Stimulated activated CD8-positive, alpha-beta memory T cell treated with anti-CD3 and anti-CD28 coated beads, Interleukin-4, amount 100 ng/mL, for 4 hours (primary cell): ENCODE measurements at places on chromosomes 4 and X.

DNA sequence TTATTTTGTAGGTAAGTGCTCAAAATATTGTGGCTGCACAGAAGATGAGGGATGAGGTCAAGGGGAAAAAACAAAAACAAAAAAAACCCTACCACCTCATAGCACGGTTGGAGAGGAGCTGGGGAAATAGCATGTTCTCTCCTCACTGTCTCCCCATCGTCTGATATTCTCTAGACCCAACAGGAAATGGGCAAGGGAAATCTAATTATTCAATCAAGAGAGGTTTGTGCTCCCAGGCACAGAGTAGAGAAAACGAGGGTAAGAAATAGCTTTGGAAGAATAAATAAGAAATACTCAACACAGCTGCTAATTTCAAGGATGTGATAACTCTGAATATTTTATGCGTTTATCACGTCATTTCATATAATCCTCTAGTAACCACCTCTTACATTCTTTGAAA, 619.2 kb upstream of the GNPDA2 start:
- no peak for DNase-seq

DNA sequence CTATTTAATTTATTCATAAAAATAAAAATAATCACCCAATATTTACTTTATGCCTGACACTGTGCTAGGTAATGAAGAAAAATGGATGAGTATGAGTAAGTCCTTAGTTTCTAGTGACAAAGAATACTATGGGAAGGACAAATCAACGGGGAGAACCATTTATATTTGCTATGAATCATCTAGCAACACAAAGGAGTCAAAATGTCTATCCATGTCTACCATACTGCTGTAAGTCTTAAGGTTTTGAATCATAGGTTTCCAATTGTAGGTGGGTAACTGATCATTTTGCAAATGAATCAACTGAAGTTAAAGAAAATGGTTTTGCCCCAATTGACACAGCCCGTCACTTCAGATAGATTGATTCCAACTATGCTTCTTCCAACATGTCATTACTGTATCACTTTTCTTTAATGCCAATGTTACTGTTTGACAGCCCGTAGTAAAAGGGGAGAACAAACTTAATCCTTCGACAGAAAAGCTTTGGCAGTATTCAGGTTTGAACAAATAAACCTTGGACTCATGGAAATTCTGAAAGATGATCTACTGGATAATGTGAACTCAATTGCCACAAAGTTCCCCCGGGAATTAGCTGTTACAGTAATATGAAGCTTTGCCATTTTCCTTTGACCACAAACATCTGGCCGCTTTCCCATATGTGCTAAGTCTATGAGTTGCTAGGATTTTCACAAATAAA, 3.2 kb downstream of the TDO2 start:
- no peak for DNase-seq

DNA sequence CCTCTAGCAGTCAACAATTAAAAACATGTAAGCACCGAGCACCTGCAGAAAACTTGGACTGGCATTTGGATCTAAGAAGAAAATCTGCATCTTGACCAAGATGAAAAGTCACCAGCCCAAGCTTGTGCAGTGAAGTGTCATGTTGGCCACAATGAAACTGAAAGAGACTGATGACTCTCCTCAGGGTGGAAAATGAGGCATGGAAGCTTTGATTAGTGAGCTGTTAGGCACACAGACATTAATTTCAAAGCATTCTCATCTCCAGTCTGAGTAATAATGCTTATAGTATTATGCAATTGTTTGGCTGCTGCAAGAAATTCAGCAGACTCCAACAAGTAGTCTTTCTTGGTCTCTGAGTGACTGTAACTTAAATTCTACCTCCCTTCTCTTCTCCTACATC, 150.1 kb downstream of the AR start:
- DNase-seq, result no peak

DNA sequence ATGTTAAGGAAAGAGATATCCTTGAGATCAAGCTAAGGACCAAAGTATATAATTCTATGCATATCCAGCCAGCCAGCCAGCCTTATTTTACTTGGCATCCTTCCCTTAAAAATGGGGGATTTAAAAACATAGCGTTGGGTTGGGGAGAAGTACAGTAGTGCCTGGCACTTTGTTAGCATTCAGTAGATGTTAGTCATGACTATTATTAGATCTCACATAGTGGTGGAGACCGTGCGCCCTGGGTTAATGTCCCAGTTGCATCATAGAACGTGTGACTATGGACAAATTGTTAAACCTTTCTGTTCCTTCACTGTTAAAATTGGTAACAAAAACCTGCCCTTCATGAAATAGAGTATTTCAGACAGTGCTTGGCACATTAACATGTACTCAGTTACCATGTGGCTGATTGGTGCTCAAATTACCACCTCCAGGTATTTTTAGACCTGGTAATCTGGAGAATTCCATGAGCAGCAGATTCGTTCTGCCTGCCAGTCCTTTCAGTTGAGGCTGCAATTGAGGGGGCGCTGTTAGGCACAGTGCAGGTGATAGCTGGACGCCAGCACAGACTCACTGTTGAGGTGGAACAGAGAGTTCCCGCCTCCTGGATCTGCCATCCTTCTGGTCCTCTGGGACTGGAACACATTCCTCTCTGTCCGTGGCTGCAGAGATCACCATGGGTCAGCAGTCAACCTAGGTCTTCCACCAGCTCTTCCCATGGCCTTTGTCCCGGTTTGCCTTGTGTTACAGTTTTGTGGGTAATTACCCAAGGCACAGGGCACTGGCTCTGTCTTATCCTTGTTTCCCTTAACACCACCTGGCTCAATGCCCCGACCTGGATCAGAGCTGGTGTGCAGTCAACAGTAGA, 31.7 kb downstream of the RBBP7 start:
- no peak for DNase-seq

GRCh38 chr4:7947927-7948326, 8.3 kb upstream of the AFAP1 start:
- no peak for DNase-seq

GRCh38 chrX:29653721-29654120, 561.6 kb upstream of the MAGEB2 start:
- DNase-seq, result no peak

GRCh38 chrX:7100022-7100421, 47.5 kb upstream of the STS start:
- no peak for DNase-seq
